Islet precursor cell (in vitro differentiated cells): ENCODE measurements at places on chromosomes 2 and 18.
A peak's percentile ranks its signal among the peaks of the same experiment; 100 is the strongest.

GRCh38 chr2:120897399-120897798 lies 161.7 kb downstream of the GLI2 start:
- no peak for DNase-seq

GRCh38 chr2:35714883-35715282 lies 640.7 kb upstream of the CRIM1 start:
- no peak for DNase-seq

GRCh38 chr18:14086458-14087231 lies 45.6 kb downstream of the ZNF519 start:
- DNase-seq: peak; percentile 65

- no peak for DNase-seq
Observed at GRCh38 chr2:149595056-149595963, 7.7 kb upstream of the MMADHC start.

- no peak for DNase-seq
Observed at GRCh38 chr18:23540867-23541266, 37.6 kb downstream of the RMC1 start.

- no peak for DNase-seq
Observed at GRCh38 chr18:48645427-48646002, 106.7 kb downstream of the CTIF start.

DNA sequence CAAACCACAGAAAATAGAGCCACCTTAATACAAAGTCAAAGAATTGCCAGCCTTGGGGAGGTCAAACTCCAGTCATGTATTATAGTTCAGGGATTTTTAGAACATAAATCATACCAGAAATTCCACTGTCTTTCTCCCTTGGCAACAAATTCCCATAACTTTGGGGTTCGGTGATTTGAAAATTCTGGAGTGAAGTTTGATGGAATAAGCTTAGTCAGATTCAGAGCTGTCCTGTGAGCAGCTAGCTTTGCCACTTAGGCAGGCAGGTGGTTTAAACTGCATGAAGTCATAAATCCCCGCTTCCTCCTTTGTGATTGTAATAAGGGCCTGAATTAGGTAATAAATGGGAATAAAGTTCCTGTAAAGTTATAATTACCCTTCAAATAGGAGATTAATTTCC lies 457.0 kb upstream of the HNMT start:
- no peak for DNase-seq
